ENCODE measurements at places on chromosomes 16 and 17.

DNA sequence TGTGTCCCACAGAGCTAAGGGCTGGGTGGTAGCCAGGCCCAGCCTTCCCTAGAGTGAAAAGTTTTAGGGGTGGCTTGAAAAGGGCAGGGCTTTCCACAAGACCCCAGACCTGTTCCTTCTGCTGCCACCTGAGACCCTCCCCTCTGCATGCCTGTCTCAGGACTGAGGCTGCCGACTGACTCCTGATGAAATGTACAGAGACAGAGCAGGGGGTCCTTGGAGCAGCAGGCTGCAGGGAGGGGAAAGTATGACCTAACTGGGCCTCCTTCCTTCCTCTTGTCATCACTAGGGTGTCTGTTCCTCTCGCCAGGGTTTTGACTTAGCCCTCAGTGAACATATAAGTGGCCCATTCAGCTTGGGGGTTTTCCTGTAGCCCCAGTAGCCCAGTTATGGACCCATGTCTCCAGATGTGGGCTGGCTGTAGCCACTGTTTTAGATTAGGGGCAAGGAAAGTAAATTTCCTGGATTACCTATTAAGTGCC, 14.9 kb upstream of the NFATC3 start:
- no peak for DNase-seq

- no peak for DNase-seq
These were observed 26.6 kb downstream of the IQCK start for GRCh38 chr16:19744670-19745069.

DNA sequence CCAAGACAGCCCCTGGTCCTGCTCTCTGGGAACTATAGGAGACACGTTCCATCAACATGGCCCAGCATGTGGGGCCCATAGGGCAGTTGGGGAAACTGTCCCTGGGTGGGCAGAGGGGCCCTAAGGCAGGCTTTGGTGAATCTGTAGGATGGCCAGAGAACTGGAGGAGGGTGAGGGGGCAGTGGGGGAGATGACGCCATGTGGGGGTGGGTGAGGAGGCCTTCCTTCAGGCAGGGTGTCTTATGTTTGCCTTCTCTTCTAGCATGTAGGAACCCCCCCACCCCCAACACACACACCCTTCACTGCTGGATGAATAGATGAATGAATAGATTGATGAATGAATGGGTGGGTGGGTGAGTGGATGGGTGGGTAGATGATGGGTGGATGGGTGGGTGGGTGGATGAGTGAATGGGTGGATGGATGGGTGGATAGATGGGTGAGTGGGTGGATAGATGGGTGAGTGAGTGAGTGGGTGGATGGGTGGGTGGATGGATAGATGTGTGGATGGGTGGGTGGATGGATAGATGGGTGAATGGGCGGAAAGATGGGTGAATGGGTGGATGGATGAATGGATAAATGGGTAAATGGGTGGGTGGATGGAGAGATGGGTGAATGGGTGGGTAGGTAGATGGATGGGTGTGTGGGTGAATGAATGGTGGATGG, 2.5 kb upstream of the CBFA2T3 start:
- no peak for DNase-seq

- DNase-seq, result no peak
These were observed 40.1 kb downstream of the ENGASE start for GRCh38 chr17:79114458-79115301.

- DNase-seq, result no peak
These were observed 22.5 kb downstream of the HSBP1 start for GRCh38 chr16:83830091-83830768.

GRCh38 chr17:63525190-63525946, 2.2 kb downstream of the KCNH6 start:
- no peak for DNase-seq

- no peak for DNase-seq
These were observed 133.8 kb upstream of the FAM20A start for GRCh38 chr17:68734931-68735330.

DNA sequence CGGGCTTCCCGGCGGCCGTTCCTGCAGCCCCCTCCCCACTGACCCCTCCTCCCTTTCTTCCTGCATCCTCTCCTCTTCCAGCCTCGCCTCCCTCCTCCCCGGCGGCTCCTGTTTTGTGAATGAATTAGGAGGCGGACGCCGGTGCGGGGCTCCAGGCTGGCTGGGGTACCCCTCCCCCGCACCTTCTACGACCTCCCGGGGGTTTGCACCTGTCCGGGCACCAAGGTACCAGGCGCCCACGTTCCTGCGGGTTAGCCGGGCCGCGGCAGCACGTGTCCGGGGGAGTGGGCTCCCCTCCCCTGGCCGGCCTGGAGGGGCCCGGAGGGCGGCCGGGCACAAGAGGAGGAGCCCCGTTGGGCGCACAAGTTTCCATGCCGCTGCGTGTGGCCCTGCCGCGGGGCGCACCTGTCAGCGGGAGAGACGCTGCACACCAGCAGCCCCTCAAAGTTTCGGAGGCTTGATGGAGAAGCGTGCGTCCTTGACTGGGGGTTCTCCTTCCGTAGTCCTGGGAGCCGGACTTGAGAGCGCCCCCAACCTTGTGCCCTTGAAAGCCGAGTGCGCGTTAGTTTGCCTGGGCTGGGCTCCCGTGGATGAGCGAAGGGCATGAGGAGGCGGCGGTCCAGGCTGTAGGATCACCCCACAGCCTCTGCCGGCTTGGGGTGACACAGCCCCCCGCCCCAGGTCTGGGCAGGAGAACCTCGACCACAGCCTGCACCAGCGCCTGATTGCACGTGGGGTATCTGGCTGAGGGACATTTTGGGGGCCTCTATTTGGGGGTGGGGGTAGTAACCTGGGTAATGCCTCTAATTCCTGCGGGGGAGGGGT, 1.2 kb downstream of the HAS3 start:
- no peak for DNase-seq

DNA sequence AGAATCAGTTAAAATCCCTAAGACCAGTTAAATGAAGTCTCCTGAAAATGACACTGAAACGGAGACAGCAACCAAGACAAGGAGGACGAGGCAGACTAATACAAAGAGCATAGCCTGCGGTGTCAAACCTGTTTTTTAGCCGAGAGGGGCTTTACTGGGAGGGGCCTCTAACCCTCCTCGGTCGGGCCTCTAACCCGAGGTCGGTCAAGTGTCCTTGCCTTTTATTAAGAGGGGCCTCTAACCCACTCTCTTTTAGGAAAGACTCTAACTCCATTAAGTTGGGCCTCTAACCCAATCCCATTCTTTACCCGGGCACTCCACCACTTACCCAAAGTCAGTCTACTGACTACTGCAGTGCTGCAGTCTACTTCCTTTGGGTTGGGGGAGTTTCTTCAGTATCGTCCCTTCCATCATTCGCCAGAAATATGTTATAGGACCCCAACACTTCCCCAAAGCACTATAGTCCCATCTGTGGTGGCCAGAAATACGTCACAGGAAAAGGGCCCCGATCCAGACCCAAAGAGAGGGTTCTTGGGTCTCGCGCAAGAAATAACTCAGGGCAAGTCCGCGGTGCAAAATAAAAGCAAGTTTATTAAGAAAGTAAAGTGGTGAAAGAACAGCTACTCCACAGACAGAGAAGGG, 39.2 kb upstream of the ARL4D start:
- DNase-seq, result no peak

GRCh38 chr16:5549802-5550201, 452.2 kb upstream of the EEF2KMT start:
- no peak for DNase-seq

DNA sequence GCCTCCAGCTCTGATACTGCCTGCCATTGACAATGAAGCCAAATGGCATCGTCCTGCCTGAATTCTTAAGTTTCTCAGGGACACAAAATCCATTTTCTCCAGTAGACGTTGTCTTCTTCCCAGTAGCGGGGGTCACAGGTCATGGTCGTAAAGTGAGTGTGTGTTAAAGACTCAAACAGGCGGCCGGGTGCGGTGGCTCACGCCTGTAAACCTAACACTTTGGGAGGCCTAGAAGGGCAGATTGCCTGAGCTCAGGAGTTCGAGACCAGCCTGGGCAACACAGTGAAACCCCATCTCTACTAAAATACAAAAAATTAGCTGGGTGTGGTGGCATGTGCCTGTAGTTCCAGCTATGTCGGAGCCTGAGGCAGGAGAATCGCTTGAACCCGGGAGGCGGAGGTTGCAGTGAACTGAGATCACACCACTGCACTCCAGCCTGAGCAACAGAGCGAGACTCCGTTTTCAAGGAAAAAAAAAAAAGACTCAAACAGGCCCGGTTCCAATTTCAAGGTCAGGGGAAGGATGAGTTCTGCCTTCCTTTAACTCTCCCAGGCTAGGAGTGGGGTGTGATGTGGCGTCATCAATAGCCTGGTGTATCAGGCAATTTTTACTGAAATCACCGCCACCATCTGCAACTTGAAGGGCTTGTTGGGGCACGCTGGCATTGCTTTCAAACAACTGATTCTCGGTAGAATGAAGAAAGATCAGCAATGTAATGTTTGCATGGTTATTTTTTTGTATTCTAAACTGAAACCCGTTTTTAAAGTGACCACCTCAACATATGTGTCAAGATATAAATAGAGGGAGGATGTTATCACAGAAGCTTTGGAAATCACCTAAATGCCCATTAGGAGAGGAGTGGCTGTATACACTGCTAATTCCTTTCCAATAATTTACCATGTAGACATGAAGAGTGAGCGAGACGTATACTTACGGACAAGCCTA, 91.0 kb downstream of the WSCD1 start:
- no peak for DNase-seq

DNA sequence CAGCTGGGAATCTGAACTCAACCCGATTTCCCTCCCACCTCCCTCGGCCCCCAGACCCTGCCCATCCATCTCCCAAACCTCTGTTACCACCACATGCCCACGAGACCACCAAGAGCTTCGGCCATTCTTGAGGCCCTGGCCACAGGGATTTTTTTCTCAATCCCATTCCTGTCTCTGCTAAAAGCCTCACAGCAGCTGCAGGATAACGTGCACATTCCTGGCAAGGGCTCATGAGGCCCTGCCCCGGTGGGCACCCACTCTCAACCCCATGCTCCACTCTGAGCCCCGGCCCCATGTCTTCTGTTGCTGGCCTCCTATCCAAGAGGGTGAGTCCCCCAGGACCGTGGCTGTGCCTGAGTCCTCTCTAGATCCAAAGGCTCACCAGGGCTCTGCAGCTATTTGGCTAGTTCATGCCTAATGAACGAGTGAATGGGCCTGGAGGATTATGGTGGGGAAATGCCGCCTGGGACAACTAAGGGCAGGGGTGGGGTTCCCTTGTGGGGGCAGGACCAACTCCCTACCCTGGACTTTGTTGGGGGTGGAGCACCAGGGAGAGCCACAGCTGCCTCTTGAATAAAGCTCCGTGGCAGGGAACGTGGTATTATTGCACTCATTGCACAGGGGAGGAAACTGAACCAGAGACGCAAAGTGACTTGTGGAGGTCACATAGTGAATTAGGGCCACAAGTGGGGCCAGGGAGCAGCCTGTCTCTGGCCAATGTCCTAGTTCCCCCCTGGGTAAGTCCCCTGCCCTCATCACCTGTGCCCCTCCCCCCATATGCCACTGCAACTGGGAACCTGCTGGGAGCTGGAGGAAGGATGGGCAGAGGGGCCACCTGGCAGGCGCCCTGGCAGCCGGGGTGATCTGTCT, 113.8 kb upstream of the SMURF2 start:
- DNase-seq, result no peak

GRCh38 chr17:50205111-50205962, 3.9 kb upstream of the COL1A1 start:
- DNase-seq, result no peak

DNA sequence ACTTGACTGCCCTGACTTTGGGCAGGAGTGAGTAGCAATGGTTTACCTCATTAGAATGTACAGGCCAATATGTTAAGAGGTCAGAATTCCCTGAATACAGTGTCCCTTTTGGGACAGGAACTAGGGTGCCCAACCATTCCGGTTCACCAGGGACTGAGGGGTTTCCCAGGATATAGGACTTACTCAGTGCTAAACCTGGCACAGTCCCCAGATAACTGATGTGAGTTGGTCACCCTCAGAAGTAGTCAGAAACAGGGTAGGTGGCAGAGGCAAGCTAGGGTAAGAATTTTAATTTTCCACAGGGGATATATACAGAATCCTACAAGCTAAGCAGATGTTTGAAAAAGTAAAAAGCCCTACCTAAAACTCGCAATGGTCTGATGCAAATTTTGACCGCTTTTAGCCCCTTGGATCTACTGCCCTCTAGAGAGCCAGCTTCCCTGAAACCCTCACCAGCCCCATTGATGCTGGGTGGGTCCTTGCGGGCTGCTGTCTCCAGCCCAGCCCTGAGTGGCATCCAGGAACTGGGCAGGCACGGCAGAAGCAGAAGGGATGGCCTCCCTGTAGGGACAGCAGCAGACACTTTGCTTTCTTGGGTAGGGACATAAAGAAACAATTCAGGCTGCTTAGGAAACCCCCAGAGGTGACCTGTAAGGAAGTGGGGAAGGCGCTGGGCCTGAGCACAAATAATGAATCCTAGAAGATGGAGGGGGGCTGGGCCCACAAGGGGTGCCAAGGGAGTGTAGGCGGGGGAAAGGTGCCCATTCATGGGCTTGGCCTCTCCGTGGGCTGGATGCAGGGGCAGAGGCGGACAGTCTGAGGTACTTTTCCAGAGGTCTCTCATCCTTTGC, 434.8 kb downstream of the SLC39A11 start:
- no peak for DNase-seq

GRCh38 chr16:48597563-48598387, 12.2 kb downstream of the N4BP1 start:
- peak; percentile 38 for DNase-seq

DNA sequence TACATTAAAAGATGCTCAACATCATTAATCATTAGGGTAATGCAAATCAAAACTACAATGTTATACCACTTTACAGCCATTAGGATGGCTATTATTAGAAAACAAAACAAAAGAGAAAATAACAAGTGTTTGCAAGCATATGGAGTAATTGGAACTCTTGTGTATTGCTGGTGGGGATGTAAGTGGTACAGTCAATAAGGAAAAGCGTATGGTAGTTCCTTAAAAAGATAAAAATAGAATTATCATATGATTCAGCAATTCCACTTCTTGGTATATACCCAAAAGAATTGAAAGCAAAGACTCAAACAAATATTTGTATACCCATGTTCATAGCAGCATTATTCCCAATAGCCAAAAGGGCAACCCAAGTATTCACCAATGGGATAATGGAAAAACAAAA, 1.4 kb upstream of the CAPNS2 start:
- peak; percentile 50 for DNase-seq

- DNase-seq, result no peak
These were observed 108.2 kb downstream of the RPTOR start for GRCh38 chr17:80652756-80653330.

- no peak for DNase-seq
These were observed 2.4 kb downstream of the USH1G start for GRCh38 chr17:74920642-74921025.

DNA sequence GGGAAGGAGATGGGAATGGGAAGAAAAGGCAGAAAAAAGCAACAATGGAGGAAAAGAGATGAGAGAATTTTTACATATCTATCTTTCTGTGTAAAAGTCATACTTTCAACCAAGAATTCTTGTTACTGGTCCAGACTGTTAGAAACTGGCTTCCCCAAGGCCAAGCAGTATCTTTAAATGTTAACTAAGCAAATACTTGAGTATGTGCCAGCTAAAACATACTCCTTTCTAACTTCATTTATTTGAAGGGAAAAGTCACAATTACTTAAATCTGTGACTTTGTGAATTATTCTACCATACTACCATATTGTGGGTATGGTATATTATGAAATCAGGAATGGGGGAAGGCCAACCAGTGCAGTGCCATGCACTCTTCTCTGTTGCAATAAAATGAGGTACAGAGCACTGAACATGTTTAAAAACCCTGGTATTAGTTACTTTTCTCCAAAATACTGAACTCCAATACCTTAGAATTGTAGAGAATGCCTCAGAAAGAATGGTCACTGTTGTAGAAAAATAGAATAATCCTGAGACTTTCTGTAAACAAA, 92.3 kb upstream of the C17orf78 start:
- no peak for DNase-seq
